ENCODE measurements at places on chromosomes 4 and X.

- peak; percentile 41 for DNase-seq
Observed at GRCh38 chr4:76504613-76505465, 69.8 kb downstream of the SHROOM3 start.

- DNase-seq, result peak; percentile 63
Observed at GRCh38 chr4:89434364-89434988, 126.9 kb upstream of the GPRIN3 start.

DNA sequence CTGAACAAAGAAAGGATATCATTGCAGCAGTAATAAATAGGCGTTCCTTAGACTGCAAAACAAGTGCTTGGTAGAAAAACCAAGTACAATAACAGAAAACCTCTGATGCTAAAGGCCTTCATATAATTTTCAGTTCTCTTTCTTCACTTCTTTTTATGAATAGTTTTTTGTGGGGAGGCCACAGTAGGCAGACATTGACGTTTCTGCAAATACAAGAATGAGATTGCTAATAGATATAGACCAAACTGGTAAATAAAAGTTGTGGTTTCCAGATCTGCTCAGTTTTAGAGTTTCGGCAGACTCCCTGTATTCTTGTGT is 57.0 kb upstream of the RAP1GDS1 start:
- DNase-seq, result no peak

GRCh38 chrX:37409278-37409677 is 60.1 kb downstream of the PRRG1 start:
- DNase-seq, result no peak

- no peak for DNase-seq
Observed at GRCh38 chrX:75968293-75968692, 183.2 kb upstream of the MAGEE2 start.

- DNase-seq, result no peak
Observed at GRCh38 chr4:100497791-100498190, 20.0 kb downstream of the EMCN start.

Data from CD4-positive, alpha-beta T cell treated with Interleukin-12 subunit alpha and Interleukin-12 subunit beta, for 1 hour (primary cell).